Hematopoietic multipotent progenitor cell treated with erythropoietin and hydrocortisone succinate and interleukin-3 and kit ligand, for 8 days (in vitro differentiated cells): ENCODE measurements at places on chromosomes 13 and 19.

- no peak for DNase-seq
Observed at GRCh38 chr13:76863022-76863421, 23.2 kb downstream of the KCTD12 start.

DNA sequence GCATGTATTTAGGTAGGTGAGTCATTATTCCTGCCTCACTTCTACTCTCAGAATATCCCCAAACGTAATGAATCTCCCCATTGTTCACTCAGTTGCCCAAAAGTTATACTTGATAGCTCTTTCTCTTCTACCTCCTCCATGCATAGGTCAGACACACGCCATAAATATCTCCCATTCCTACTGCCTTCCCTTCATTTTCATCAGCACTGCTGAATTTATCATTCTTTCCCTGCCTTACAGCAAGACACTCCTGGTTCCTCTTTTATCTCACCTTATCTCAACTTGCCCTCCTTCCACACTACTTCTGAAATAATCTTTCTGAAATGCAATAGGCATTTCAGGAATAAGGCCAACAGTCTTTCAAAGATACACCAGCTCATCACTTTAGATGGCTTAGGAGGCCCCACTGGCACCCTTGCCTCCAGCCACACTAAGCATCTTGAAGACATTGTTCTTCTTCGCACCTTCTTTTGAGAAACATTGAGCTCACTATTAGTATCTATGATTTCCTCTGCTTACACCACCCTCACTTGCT is 333.9 kb downstream of the MYO16 start:
- DNase-seq = no peak

GRCh38 chr13:51349016-51349415 is 9.5 kb downstream of the SERPINE3 start:
- DNase-seq = no peak

GRCh38 chr13:113820813-113821651 is 42.8 kb downstream of the GAS6 start:
- DNase-seq = no peak

DNA sequence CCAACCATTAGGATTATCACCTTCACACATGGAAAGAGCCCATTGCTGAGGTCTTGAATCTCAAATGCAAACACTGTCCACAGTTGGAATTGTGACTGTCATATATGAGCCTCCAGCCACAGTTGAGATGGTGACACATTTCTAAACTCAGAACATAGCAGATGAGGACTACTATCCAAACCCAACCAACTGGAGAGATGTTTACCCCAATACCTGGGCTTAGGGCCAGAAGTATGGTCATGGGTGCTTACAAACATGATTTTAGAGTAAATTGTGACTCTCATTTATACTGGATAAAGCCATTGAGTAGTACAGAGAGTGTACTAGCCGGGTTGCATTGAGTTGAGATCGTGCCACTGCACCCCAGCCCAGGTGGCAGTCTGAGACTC is 14.0 kb upstream of the ZNF681 start:
- no peak for DNase-seq
